ENCODE measurements at places on chromosomes 4 and X.

DNA sequence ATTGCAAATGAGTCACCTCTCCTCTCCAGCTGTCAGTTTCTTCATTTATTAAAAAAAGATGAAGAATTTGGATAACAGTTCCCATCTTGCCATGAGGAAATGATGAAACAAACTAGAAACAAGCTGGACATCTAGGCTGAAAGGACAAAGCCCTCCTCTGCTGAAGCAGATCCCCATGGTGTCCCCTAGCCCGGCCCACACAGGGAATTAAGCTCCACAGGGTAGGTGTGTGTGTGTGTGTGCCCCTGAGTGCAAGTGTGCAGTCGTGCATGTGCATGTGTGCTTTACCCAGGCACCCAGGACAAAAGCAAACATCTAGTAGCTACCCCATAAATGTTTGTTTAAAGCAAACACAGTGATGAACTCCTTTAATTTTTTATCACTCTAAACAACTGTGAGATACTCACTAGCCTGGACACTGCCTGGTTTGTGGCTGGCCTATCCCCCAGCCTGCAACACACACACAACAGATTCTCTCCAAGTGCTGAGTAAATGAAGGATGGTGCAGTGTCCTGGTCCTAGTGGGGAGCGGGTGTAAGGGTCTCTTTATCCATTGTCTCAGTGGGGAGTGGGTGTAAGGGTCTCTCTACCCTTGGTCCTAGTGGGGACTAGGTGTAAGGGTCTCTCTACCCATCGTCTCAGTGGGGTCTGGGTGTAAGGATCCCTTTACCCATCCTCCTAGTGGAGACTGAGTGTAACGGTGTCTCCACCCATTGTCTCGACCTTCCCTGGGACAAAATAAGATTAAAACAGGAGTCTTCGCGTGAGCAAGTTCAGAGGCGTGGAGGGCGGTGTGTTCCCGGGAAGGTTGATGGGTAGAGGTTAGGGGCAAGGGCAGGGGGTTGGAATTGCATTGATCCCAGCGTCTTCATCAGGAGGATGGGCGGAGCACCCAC is 688 bp upstream of the EVC start:
- no peak for DNase-seq

- no peak for DNase-seq
These were observed 110.3 kb upstream of the KIT start for GRCh38 chr4:54547299-54548097.

DNA sequence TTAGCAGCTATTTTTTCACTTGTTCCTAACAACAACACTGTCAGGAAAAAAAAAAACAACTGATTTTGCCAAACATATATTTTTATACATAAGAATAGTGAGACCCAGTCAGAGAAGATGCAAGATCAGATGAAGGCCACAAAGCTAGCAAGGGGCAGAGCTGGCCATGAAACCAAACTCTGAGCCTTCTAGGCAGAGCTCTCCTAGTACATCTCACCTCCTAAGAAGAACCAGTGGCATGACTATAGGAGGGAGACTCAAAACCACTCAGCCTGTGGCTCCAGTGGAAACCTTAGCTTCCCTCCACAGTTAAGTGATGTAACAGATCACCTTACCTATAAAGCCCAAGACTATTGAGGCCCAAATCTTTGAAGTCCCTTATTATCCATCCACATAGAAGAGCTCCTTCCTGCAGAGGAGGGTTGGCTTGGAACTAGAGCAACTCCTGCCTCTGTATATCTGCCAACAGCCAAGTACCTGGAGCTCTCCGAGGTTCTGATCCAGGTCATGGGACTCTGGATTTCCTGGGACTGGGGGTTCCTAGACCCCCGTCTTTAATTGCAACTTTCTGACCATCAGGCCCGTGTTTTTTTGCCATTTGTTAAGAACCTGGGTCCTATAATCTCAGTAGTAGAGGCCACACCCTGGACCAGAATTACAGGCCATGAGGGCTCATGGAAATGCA is 136.5 kb downstream of the SH3KBP1 start:
- no peak for DNase-seq

DNA sequence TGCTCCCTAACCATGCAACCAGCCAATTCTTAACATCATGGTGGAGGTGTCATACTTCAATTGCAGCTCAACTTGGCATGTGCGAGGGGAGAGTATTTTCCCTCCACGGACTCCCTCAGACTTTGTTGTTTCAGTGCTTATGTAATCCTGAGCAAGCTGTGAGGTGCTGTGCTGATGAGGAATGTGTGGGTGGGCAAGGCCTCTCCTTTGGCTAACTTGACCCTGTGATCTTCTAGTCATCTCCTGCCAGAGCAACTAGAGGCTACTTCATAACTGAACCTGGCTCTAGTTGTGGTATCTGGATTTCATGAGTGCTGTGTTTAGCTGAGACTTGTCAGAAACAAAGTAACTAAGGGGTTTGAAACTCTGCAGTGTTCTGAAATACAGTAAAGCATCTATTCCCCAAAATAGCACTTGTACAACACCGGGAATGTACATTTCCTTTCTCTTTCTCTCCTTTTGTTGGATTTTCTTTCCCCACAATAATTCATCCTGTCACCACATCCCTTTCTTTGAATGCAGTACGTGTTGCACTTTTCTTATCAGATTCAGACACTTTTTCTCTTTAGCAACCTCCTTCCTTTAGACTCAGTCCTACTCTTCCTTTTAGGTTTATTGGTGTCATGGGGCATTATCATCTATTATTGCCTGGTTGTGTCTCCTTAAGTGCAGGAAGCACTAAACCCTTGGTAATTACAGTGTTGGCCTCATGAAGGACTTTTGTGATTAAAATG is 415.2 kb upstream of the NR3C2 start:
- no peak for DNase-seq

- no peak for DNase-seq
These were observed 122.5 kb downstream of the ADAMTS3 start for GRCh38 chr4:72446353-72447055.

GRCh38 chr4:181682367-181683047 is 560.7 kb upstream of the TENM3 start:
- DNase-seq = no peak

DNA sequence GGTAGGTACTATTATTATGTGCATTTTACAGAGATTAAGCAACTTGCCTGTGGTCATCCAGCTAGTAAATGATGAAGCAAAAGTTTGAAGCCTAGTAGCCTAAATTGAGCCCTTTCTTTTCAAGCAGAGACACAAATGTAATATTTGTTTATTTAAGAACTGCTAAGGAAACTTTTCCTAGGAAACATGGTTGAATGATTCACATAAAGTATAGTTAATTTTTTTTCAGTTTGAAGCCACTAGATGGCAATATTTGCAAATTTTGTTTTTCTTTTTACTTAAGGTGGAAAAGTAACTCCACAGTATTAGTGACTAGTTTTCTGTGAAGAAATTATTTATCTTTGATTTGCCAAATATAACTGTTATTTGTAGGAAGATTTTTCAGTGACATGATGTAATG is 52.8 kb upstream of the ANKRD17 start:
- no peak for DNase-seq

DNA sequence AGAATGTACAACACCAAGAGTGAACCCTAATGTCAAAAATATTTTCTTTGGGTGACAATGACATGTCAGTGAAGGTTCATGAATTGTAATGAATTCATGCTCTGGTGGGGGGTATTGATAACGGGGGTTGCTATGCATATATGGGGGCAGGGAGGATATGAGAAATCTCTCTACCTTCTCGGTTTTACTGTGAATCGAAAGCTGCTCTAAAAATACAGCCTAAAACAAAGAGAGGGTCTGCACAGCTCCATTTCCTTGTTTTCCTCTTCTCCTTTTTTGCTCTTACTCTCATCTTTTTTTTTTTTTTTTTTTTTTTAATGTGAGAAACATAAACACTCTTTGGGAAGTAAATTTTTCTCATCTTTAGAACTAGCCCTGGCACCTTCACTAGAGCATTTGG is 85.8 kb downstream of the DCTD start:
- no peak for DNase-seq

GRCh38 chrX:9577555-9577954 is 112.7 kb downstream of the TBL1X start:
- no peak for DNase-seq

GRCh38 chr4:136742333-136742732 is 790.0 kb downstream of the PCDH18 start:
- no peak for DNase-seq

DNA sequence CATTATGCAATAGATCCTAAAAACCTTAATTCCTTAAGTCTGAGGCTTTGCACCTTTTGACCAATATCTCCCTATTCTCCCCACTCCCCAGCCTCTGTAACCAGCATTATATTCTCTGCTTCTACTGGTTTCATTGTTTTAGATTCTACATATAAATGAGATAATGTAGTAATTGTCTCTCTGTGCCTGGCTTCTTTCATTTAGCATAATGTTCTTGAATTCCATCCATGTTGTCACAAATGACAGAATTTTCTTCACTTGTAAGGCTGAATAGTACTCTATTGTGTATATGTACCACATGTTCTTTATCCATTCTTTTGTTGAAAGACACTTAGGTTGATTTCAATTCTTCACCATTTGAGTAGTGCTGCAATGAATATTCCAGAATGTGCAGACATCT is 66.0 kb downstream of the MAGEC1 start:
- no peak for DNase-seq

- no peak for DNase-seq
These were observed 260.1 kb downstream of the EVC2 start for GRCh38 chr4:5448221-5448620.

- no peak for DNase-seq
These were observed 113.8 kb downstream of the ATP10D start for GRCh38 chr4:47598896-47599295.

DNA sequence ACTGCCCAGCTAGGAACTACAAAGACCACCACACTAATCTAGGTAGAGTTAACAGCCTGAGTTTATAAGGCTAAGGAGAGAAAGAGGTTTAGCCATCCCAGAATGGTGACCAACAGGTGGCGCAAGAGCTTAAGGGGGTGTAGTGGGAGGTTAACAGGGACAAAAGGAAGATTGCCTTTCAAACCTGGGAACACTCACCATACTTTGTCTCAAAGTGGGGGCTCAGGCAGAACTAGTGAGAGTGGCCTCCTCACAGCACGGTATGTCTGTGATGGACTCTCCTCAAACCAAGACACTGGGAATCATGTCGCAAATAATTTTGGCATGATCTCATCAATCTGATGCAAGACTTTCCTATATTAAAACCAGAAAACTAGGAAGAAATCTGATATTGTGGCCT is 23.4 kb downstream of the CCNI start:
- no peak for DNase-seq

GRCh38 chr4:108581083-108581482 is 39.3 kb upstream of the RPL34 start:
- no peak for DNase-seq

DNA sequence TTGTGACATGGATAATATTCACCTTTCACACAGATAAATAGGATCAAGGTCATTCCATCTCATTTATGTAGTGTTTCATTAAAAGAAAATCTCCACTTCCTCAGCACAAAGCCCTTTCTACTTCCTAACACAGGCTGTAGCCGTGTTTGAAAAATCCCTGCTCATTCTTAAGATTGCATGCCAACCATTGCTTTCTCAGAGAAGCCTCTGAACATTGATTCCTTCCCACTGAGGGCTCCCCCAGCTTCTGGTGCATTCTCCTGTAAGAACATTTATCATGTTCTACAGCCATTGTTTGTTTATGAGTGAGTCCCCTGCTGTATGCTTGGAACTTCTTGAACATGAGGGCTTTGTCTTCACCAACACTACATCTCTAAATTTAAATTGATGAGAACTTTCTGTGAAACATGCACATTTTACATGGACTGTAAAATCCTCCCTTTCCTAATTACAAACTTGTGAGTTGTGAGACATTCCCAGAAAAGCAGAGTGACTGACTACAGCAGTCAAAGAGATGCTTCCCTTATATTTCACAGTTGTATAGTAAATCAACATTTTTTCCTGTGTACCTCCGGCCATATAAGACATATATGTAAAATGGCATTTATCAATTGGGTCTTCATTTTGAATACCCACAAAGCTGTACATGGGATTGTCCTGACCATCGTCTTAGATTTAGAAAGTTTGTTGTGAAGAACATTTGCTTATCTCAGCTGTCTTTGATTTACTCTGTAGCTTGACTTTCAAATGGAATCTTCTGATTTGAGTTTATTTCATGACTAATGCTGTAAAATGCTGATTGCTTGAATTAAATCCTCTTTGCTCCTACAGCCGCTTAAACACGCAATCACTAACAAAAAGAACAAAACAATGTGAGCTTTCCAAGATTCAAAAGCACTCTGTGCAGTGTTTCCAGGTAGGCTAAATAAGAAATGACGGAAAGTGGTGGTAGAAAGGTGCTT is 600.5 kb upstream of the SLIT2 start:
- DNase-seq = no peak

GRCh38 chr4:26144526-26145155 is 176.2 kb upstream of the RBPJ start:
- DNase-seq = no peak

DNA sequence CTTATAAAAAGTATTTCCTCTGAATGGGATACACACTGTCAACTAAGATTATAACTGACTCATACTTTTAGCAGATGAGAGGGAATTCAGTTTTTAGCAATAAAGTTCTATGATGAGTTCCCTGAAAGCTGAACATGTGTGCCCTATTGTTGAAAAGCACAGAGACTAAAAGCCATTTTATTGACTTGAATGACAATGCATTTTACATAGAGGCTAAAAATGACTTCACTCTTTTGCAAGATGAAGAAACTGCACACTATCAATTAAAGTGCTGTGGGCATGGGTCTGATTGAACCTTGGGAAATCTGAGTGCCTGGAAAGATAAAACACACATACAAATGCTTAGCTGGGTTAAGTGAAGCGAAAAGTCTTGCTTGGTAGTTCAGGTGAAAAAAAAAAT is 633.4 kb downstream of the PDHA2 start:
- DNase-seq = no peak

DNA sequence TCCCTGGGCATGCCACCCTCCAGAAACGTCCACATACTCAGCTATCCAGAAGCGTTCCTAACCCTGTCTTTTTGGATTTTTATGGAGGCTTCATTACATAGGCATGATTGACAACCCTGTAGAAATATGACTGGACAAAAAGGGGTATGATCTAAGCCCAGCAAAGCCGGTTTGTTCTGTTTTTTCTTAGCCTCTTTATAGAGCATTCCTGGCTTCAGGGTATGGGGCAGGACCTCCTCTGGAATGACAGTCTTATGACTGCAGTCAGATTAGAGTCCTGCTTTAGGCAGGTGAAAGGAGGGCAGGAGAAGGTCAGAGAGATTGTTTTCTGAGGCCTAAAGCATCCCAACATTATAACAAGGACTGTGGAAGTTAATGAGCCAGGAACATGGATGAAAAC is 137.4 kb downstream of the DCLK2 start:
- DNase-seq = no peak

DNA sequence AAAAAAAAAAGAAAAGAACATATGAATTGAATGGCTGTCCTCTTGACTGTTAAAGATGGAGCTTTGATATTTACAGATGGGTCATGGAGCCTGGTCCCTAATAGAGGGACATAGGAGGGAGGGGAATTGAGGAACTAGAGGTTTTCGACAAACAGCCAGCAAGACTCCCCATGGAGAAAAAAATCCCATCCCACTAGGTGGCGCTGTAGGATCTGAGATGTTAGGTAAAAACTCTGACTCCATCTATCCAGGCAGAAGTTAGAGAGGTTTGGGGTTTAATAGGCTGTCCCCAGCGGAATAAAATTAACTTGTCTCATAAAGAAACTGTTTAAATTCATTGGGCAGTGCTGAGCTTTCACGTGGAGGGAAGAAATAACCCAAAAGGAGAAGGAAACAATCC is 45.9 kb downstream of the HMGB2 start:
- DNase-seq = no peak

Data from GM12891 (cell line).